ENCODE measurements at places on chromosomes 4 and X. TPM values are rescaled to one million over a fixed set of nuclear protein-coding genes. Genes with fewer than 3 reads are reported as not detected.

The ARAP2 gene
- 12.4 TPM for total RNA-seq

The FRMD7 gene
- total RNA-seq, result not detected

The USP17L22 gene
- not detected for total RNA-seq

The DRP2 gene
- total RNA-seq, result 0.31 TPM

The NAP1L2 gene
- 5.7 TPM for total RNA-seq

The UFSP2 gene
- 36.0 TPM for total RNA-seq

The PPM1K gene
- 48.5 TPM for total RNA-seq

The GLRA3 gene
- 0.13 TPM for total RNA-seq

DNA sequence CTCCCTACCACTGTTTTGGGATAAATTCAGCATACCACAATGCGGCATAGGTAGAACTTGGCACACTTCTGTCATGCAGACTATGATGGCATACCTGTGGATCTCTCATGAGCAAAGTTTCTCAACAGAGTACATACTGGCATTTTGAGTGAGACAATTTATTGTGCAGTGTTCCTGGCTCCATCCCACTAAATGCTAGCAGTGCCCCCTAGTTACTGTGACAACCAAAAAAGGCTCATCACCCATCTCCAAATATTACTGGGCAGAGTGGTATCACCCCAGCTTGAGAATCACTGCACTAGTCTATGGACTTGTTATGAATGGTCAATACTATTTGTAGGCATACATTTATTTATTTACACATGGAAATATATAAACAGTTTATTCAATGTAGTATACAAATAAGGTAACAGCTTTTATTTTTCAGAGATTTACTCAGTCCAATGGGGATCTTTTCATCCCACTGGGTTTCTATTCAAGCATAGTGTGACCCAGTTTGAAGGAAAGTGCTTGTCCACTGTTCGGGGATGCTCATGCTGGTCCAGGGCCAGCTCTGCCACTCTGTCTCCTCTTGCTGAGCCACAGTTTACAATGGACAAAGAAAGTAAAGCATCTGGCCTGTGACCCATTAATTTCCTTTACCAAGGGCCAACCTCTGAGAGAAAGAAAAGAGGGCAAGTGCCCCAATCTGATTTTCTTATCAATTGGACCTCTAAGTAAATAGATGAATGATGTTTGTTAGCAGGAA, 81.0 kb upstream of the IL2 start:
- ATAC-seq, result no peak

- no peak for ATAC-seq
Observed at GRCh38 chrX:22234380-22234779, 38.3 kb upstream of the CBLL2 start.

DNA sequence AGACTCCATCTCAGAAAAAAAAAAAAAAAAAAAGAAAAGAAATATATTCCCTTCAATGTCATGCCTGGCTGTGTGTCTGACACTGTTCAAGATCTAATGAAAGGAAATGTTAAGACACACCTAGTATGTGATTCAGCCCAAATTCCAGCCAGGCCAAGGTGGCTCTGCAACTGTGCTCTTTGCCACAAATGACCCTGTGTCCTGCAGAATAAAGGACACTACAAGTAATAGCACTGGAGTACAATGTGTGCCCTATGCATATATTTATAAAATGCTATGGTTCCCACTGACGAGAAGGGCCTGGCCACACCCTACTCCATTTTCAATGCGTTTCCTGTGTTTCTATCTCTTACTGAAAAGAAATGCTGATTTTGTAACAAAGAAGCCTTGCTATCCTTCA, 98.0 kb upstream of the SORBS2 start:
- ATAC-seq, result no peak

DNA sequence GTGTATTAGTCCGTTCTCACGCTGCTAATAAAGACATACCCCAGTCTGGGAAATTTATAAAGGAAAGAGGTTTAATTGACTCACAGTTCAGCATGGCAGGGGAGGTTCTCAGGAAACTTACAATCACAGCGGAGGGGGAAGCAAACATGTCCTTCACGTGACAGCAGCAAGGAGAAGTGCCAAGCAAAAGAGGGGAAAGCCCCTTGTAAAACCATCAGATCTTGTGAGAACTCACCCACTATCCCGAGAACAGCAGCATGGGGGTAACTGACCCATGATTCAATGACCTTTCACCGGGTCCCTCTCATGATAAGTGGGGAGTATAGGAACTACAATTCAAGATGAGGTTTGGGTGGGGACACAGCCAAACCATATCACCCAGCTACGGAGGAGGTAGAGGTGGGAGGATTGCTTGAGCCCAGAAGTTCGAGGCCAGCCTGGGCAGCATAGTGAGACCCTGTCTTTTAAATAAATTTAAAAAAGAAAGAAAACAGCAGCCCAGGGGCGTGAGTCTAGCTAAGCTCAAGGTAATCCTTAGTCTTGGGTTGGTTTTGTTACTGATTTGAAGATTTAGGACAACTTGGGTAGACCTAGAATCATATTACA, 46.4 kb upstream of the TMEM131L start:
- no peak for ATAC-seq

DNA sequence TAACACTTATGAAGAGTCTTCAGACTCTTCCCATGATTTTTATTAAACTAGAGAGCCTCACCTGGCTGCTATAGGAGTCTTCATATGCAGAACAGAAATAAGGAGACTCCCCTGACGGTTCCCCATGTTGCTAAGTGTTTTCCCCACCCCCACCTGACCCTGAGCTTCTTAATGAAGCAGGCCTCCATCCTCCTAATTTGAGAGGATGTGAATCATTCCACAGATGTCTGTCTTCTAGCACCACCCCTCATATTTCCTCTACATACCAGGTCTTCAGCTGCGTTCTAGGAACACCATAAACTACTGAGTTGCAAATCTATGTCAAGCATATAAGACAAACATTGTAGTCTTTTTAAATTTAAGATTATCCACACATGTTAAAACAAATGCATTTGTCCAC, 36.9 kb downstream of the RP2 start:
- no peak for ATAC-seq

GRCh38 chr4:147101678-147102077, 156.0 kb upstream of the TTC29 start:
- no peak for ATAC-seq

- no peak for ATAC-seq
Observed at GRCh38 chr4:6453688-6453990, 18.8 kb downstream of the PPP2R2C start.

DNA sequence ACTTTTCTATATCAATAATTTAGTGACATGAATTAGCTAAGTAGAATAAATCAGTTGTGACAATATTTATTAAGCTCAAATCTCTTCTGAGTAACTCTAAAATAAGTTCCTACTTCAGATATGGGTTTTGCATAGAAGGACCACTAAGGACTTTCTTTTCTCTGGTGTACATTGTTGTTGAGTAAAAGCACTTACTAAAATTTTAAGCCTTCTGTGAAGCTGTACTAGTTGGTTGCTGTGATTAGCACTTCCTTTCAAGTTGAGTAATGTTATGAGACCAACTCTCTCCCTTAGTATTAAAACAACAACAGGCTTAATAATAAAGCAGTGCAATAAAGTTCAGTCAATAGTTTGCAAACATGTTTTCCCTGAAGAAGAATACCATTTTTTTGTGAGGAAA, 667.4 kb upstream of the NDST4 start:
- ATAC-seq, result no peak

DNA sequence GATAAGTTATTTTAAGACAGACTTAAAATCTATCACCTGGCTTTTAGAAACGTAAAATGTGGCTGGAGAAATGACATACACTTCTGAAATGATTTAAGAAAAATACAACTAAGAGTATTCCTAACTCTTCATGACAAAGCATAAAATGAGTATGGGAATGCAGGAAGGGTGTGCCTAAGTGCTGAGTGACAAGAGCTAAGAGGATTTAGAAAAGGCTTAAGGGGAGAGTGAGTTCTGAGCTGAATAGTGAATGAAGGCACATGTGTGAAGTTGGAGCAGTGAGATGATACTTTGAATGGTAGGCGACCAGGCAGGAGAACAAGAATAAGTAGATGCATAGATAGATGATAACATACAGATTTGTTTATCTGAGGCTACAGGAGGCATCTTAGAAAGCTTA, 458.3 kb upstream of the TENM3 start:
- no peak for ATAC-seq

DNA sequence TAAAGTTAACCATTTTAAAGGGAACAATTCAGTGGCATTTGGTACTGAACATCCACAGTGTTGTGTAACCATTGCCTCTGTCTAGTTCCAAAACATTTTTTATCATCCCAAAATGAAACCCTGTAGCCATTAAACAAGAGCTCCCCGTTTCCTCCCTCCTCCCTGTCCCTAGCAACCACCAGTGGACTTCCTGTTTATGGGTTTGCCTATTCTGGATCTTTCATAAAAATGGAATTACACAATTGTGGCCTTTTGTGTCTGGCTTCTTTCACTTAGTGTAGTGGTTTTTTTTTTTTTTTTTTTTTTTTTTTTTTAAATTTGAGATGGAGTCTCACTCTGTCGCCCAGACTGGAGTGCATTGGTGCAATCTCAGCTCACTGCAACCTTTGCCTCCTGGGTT, 11.6 kb downstream of the RBMX2 start:
- peak; percentile 61 for ATAC-seq

- no peak for ATAC-seq
Observed at GRCh38 chrX:9662148-9662547, 103.5 kb downstream of the GPR143 start.

GRCh38 chr4:112817933-112818593, 181.1 kb downstream of the LARP7 start:
- peak; percentile 95 for ATAC-seq

DNA sequence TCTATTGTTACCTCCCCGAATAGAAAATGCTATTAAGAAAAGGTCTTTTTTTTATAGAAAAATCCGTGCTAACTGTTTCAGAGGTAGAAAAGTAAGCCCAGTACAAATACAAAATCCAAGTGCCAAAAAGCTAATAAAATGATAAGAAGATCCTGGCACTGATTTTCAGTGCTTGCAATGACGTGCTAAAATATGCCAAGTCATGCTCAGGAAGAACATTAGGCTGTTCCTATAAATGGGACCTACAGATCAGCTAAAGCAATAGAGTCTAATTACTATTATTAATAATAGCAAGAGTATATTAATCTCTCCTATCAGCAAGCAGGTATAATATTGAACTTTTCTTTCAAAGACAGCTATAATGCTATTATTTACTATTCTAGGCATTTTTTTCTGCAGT, 305.8 kb downstream of the PPARGC1A start:
- ATAC-seq, result no peak

DNA sequence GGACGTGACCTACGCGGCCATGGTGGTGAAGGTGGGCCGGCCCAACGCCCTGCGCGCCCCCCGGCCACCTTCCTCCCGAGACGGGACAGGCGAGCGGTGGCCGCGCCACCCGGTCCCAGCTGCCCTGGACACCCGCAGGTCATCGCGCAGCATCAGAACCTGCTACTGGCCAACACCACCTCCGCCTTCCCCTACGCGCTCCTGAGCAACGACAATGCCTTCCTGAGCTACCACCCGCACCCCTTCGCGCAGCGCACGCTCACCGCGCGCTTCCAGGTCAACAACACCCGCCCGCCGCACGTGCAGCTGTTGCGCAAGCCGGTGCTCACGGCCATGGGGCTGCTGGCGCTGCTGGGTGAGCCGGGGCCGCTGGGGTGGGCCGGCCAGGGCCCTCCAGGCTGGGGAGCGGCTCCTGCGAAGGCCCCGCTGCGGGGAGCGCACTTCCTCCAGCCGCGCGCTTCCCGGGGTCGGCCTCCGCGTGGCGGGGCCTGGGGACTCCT, 9.0 kb upstream of the SLC26A1 start:
- ATAC-seq, result peak; percentile 42

DNA sequence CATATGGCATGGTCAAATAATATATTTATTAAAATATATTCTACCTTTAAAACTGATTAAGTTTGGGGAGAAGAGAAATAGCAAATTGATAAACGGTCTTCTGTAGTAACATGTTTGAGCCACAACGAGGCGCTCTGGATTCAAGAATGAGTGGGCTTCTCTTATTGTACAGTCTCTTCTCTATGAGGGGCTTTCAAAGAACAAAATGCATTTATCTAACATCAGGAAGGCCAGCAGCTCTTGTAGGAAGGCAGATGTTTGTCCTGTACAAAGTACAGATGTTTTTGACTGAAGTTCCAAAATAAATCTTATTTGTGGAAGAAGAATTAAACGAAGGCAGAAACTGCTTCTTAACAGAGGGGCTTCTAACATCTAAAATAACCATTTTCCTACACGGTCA, 153.6 kb downstream of the RASL11B start:
- no peak for ATAC-seq

DNA sequence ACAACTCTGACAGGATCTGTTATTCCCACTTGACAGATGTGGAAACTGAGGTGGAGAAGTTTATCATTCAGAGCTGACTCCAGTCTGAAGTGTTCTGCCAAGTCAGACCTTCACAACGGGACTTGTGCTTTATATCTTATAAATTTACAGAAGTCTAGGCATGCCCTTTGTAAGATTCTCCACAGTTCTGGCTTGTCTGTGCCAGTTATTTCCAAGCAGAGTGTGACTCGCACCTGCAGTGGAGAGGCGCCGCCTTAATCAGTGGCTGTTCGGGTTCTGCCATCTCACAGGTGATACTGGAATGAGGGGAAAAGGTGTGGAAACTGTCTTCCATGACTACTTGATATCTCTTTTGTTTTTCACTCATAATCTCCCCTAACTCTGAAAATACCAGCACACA, 63.2 kb downstream of the CPEB2 start:
- no peak for ATAC-seq

DNA sequence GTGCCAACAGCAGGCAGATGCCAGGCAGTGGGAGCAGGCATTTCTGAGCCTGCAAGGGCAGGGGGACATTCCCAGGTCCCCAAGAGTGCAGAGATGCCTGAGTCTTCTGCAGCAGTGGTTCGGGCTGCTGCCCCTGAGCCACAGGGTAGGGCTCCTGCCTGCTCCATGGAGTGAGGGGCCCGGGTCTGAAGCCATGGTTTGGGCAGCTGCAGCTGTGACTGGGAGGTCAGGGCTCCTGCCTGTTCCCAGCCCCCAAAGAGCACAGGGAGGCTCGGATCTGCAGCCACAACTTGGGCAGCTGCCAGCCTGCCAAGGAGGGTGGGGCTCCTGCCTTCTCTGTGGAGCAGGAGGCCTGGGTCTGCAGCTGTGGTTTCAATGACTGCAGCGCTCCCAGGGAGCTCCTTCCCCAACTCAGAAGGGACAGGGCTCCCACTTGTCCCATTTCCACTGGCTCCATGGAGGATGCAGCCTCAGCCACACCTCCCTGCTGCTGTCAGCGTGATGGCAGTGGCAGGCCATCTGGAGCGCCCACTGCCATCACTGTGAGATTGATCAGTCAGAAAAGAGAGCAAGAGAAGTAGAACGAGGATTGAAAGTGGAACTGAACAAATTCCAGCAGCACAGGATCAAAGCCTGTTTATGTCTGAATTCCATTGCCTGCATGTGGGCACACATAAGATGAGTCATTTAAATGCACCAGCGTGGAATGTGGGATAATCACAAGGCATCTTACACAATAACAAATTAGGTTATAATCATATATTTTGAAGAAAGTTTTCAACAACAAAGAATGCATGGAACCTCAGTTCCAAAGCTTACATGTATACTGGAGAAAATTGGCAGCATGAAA, 93.1 kb upstream of the CXorf51A start:
- no peak for ATAC-seq

DNA sequence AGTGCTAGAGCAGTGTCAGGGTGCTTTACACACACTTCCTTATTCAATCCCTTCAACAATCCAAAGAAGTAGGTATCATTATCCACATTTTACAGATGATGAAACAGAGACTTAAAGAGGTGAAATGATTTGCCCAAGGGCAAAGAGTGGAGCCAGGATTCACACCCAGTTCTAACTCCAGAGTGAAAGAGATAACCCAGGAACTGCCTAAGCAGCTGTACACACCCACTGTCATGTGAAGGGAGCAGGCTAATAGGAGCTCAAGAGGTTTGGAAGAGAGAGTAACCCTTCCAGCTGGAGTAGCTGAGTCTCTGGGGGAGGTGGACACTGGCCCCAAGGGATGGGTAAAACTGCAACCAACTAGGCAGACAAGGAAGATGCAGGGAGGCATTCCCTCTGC, 92.5 kb downstream of the FBXL5 start:
- no peak for ATAC-seq

All from gastroesophageal sphincter (tissue), 4 donors.